ENCODE measurements at places on chromosomes 3 and 15.
A peak's percentile ranks its signal among the peaks of the same experiment; 100 is the strongest.

GRCh38 chr15:40048211-40048792 is 9.3 kb upstream of the SRP14 start:
- DNase-seq: no peak

GRCh38 chr3:188796122-188796631 is 375.6 kb upstream of the TPRG1 start:
- no peak for DNase-seq

GRCh38 chr15:45743426-45744235 is 108.8 kb downstream of the SQOR start:
- DNase-seq: no peak

- DNase-seq: no peak
Observed at GRCh38 chr15:58523634-58524033, 91.8 kb downstream of the LIPC start.

- DNase-seq: no peak
Observed at GRCh38 chr3:186182850-186183249, 74.0 kb upstream of the ETV5 start.

GRCh38 chr15:84714372-84714771 is 1.6 kb downstream of the SEC11A start:
- DNase-seq: no peak

- DNase-seq: no peak
Observed at GRCh38 chr3:112687616-112688015, 46.7 kb upstream of the CCDC80 start.

DNA sequence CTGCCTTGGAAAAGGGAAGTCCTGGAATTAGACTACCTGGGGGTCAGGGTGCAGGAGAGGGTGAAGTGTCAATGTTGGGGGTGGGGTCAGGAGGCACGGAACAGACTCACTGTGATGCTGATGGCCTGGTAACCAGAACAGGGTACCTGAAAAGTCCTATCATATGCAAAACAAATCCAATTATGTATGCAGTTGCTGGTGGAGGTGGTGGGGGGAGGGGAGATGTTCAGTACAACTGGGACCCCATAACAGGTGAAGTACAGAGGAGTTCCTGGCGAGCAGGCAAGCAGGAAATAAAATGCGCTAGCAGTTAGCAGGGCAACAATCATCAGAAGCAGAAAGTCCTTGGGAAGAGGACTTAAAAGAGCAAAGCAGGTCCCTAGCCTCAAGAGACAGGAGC is 4.2 kb upstream of the KATNBL1 start:
- no peak for DNase-seq

- DNase-seq: no peak
Observed at GRCh38 chr3:55565521-55565920, 78.4 kb upstream of the WNT5A start.

- no peak for DNase-seq
Observed at GRCh38 chr3:114307222-114307830, 13.5 kb downstream of the TIGIT start.

GRCh38 chr3:184827572-184827971 is 15.6 kb downstream of the VPS8 start:
- DNase-seq: no peak

GRCh38 chr3:69490971-69491370 is 105.1 kb upstream of the FRMD4B start:
- DNase-seq: no peak

- no peak for DNase-seq
Observed at GRCh38 chr3:168003911-168004310, 91.8 kb downstream of the GOLIM4 start.

- DNase-seq: no peak
Observed at GRCh38 chr3:150216041-150216811, 191.9 kb upstream of the TSC22D2 start.

GRCh38 chr3:65716071-65716751 is 322.5 kb downstream of the MAGI1 start:
- DNase-seq: no peak

- no peak for DNase-seq
Observed at GRCh38 chr3:35528728-35529127, 110.6 kb upstream of the ARPP21 start.

DNA sequence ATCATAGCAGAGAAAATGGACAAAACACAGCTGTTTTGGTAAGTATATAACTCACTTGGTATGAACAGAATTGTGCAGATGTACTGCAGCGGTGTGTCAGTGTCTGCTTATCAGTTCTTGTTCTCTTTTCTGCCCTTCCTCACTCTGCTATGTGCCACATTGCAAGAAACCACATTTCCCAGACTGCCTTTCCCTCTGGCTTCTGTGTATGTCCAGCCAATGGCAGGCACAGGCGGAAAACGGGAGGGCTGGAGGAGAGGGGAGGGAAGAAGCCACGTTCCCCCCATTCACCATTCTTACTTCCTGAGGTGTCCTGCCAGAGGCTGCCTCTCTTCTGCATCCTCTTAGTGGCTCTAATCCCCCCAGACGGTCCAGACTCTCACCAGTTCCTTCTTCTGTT is 15.4 kb downstream of the HHLA2 start:
- DNase-seq: no peak

DNA sequence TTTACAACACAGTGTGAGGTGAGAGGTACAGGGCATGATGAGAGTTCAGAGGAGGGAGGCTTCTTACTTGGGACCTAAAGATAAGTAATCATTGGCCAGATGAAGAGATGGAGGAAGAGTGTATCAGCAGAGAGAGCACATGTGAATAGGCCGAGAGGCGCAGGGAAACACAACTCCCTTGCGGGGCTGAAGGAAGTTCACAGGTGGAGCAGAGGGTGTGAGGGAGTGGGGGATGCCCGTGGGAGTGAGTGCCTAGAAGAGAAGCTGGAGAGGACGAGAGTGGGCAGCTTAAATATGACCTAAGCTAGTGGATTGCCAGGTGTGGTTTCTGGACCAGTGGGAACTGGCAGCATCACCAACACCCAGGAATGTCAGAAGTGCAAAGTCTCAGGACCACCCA is 98.2 kb upstream of the TBC1D5 start:
- no peak for DNase-seq

DNA sequence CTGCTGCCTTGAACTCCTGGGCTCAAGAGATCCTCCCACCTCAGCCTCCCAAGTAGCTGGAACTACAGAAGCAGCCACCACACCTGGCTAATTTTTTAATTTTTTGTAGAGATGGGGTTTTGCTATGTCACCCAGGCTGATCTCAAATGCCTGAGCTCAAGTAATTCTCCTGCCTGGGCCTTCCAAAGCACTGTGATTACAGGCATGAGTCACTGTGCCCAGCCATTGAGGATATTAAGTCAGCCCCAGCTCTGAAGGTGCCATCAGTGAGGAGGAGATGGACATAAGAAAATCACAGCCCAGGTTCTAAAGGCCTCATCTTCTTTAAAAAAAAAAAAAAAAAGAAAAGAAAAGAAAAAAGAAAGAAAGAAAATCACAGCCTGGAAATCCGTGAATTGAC is 26.6 kb upstream of the PSTPIP1 start:
- peak; percentile 2 for DNase-seq

GRCh38 chr15:73573572-73573971 is 59.6 kb downstream of the NPTN start:
- no peak for DNase-seq

- no peak for DNase-seq
Observed at GRCh38 chr15:85063522-85064079, 81.9 kb downstream of the PDE8A start.

GRCh38 chr15:67146234-67146633 is 80.8 kb downstream of the SMAD3 start:
- peak; percentile 42 for DNase-seq

- no peak for DNase-seq
Observed at GRCh38 chr15:101048176-101048575, 129.0 kb downstream of the LRRK1 start.

DNA sequence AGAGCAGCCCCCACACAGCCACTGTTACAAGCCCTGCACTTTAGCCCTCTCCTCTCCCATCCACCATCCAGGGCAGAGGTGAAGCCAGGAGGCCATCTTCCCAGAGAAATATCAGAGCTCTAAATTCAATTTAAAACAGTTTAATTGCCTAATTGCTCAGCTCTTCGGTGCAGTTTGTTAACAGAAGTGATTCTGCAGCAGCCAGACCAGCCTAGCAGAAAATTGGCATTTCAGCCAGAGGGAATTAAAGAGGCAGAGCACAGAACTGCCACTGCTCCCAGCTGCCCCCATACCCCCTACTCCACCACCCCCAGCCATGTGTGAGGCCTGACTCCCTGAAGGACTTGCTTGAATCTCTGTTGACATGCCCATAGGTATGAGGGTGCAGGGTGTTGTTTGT is 38.5 kb downstream of the TPRA1 start:
- DNase-seq: no peak

- no peak for DNase-seq
Observed at GRCh38 chr3:142863010-142863817, 25.7 kb downstream of the PCOLCE2 start.

GRCh38 chr3:45666757-45667431 is 22.3 kb upstream of the SACM1L start:
- DNase-seq: peak; percentile 33

DNA sequence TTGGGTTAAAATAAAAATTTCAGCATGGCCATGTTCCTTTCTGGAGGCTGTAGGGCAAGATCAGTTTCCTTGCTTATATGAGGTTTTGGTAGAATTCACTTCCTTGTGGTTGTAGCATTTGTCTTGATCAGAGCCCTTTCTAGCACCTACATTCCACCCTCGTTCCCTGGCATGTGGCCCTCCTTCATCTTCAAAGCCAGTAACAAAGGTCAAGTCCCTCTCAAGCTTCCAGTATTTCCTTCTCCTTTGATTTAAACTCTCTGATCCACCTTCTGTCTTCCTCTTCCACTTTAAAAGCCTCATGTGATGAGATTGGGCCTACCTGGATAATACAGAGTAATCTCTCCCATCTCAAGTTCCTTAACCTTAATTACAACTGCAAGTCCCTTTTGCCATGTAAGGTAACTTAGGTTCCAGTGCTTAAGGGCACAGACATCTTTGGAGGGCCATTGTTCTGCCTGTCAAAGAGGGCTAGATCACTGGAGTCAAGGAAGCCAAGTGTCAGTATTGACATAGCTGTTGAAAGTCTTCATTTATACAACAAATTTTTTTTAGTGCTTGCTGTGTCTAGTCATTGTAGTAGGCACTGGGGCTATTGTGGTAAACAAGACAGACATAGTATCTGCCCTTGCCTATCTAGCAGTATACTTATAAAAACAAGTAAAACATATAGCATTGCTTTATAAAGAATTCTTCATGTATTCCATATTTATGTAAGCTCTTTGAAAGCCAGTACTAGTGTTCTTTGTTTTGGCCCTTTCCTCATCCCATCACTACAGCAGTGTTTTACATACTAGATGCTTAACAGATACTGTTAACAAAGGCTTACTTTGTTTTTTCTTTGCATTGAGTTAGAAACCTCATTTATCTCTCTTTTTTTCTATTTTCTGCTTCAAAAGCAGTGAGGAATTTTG is 40.7 kb downstream of the GLCE start:
- no peak for DNase-seq

DNA sequence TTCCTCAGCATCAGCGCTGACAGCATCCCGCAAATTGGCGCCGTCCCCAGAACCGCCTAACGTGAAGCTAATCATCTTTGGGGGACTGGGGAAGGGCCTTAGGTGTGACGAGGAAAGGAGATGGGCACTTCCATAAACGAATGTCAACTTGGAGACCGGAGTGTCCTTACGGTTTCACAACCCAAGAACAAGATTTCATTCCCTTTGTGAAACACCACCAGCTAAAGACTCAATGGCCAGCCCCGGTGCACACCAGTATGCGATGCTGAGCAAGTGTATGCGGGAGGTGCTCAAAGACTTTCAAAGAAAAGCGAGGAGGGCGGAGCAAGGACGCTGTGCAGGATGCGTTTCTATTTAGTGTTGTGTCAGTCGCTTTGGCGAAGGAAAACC is 759 bp upstream of the TTBK2 start:
- peak; percentile 29 for DNase-seq

DNA sequence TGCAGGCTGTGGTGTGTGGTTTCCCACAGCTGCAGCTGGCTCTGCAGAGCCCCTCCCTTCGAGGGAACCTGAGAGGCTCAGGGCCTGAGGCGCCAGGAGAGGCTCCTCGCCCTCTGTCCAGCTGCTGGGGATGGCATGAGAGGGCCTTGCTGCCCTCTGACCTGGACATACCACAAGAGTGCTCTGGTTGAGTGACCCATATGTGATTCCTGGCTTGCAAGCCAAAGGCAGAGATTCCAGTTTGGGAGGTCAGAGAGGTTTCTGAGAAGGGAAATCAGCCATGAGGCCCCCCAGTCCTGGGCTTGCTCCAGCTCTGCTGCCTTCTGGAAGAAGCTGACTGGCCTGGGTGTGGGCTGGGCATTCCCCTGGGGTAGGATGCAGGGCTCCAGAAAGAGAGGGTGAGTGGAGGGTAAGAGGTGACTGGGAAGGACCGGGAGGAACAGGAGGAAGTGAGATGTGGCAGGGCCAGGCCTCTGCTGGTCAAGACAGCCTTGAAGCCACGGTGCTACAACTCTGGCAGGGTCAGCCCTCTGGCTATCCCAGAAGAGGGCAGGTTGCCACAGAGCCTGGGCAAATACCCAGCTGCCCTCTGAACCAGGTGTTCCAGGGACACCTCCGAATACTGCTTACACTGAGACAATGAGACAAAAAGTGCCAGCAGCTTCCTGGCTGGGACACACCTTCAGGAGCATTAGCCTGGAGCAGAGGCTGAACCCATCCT is 16.0 kb upstream of the SRP14 start:
- peak; percentile 72 for DNase-seq

DNA sequence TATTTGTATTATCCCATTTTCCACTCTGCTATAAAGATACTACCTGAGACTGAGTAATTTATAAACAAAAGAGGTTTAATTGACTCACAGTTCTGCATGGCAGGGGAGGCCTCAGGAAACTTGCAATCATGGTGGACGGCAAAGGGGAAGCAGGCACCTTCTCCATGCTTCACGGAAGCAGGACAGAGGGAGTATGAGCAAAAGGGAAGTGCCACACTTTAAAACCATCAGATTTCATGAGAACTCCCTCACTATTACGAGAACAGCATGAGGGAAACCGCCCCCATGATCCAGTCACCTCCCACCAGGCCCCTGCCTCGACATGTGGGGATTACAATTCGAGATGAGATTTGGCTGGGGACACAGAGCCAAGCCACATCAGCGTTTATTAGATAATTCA is 172.8 kb downstream of the NR2F2 start:
- no peak for DNase-seq

- DNase-seq: peak; percentile 19
Observed at GRCh38 chr3:150765949-150766720, 3.2 kb upstream of the SIAH2 start.

- no peak for DNase-seq
Observed at GRCh38 chr3:5888851-5889250, 701.3 kb downstream of the EDEM1 start.

DNA sequence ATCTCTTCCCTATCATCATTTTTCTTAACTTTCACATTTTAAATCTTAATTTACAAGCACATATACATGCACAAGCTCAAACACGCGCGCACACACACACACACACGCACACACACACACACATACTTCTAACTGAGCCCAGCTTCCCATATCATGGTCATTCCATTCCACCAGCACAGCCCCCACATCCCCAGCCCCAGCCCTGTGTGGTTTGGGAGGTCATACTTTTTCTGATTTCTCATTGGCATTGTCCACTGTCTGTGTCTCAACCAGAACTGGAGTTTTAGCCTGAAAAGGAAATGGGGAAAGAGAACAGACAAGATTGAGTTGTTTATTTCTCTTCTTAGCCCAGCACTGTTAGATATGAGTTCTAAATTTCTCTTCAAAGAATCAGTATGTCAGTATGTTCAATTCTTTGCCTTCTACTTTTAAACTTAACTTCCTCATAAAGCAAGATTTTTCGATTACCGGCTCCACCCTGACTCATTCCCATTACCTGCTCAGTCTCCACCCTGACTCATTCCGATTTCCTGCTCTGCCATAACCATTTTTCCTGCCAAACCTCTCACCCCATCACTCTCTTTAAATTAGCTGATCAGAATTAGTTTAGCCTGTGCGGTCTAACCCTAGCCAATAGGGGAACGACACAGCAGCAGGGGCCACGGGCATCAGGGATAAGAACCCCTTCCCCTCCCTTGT is 6.4 kb downstream of the IQCF1 start:
- DNase-seq: no peak

Measured in ACHN (cell line).